ENCODE measurements at places on chromosomes 11 and 22. TPM values are rescaled to one million over a fixed set of nuclear protein-coding genes. Genes with fewer than 3 reads are reported as not detected.

PDE2A gene
- total RNA-seq: 2.5 TPM

SLC5A1 gene
- total RNA-seq: not detected

DRD4 gene
- 1.3 TPM for total RNA-seq

OR52E8 gene
- total RNA-seq: not detected

PLEKHB1 gene
- 0.45 TPM for total RNA-seq

IL10RA gene
- total RNA-seq: 59.8 TPM

OR51I1 gene
- not detected for total RNA-seq

LUZP2 gene
- total RNA-seq: not detected

TNRC6B gene
- total RNA-seq: 52.7 TPM

COX8A gene
- 427 TPM for total RNA-seq
